Substantia nigra (tissue), 51 donors: ENCODE measurements at places on chromosomes 12 and 14.

DNA sequence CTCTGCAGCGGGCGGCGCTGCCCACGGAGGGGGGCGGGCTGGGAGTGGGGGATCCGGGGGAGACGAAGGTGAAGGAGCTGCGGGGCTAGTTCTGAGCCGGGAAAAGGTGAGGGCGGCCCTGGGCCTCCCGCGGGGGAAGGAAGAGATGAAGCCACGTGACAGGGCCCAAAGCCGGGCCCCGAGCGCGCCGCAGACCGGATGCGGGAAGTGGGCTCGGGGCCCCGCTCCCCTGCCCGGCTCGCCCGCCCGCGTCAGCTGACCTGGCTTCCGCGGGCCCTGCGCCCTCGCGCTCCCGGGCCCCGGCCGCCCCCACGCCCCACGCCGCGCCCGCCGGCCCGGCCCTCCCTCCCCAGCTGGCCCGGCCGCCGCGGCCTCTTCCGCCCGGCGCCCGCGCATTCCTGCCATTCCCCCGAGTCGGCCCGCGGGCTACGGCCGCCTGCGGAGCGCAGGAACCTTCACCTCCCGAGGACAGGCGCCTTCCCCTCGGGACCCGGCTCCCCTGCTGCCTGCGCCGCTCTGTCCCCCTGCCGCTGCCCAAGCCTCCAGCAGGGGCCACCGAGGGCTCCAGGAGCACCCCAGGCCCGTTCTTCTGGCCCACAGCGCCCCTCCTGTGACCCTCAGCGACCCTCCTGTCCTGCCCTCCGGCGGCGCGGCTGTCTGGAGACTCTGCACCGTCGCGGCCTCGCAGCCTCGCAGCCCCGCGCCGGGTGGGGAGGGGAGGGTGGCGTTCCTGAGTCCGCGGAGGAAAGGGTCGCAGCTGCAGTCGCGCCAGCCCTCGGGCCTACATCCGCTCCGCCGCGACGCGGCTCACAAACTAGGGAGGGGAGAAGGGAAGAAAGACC, 20.4 kb downstream of the NINJ2 start:
- DNase-seq = peak; percentile 67

DNA sequence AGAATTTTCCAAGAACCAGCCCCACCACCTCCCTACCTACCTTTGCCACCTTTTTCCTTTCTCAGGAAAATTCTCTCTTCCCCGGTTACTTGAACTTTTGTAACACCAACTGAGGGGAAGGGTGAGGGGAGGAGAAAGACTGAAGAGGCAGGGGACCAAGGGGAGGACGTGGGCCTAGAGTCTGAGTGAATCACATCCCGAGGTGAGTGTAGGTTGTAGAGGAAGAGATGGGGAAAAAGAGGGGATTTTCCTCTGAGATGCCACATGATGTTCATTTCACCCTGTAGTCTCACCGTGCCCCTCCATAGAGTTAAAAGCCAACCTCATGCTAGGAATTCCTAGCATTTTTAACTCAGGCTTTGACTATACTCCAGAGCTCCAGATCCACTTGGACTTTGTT, 311.8 kb downstream of the RPAP3 start:
- no peak for DNase-seq

- no peak for DNase-seq
These were observed 72.3 kb downstream of the LRIG3 start for GRCh38 chr12:58847901-58848600.

DNA sequence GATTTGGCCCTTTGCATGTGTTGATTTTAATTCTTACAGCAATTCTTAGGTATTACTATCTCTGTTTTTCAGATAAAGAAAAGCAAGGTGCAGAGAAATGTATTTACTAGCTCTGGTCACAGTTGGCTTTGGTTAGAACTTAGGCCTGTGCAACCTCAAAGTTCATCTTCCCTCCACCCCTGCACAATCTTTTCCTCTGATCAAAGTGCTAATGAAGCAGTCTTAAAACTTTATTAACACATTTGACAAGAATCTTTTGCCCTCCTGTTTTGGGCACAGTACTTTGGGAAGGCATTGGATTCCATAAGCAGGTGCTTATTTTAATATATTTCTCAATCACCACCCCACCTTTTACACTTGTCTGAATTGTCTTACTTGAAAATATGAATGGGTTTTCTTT, 2.7 kb downstream of the IRAK4 start:
- DNase-seq = no peak

GRCh38 chr12:101021911-101022388, 188.1 kb downstream of the SLC5A8 start:
- no peak for DNase-seq
